ENCODE measurements at places on chromosomes 16 and 17.
A peak's percentile ranks its signal among the peaks of the same experiment; 100 is the strongest.

DNA sequence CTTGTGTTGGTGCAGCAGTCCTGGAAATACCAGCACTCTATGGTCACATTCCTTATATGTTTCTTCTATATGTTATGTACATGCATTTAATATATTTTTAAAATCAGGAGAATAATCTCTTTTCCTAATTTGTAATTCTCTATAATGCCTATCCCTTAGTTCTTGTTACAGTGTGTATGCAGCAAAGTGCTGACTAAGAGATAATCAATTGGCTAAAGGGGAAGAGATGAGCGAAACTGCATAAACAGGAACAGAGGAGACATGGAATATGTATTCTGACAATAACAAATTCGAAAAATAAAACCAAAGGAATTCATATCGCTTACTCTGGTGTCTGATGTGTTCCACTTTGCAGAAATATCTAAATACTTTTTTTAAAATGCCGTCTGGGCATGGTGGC is 41.7 kb downstream of the SYNRG start:
- no peak for DNase-seq

GRCh38 chr17:66165537-66166123 is 26.3 kb downstream of the CEP112 start:
- no peak for DNase-seq

DNA sequence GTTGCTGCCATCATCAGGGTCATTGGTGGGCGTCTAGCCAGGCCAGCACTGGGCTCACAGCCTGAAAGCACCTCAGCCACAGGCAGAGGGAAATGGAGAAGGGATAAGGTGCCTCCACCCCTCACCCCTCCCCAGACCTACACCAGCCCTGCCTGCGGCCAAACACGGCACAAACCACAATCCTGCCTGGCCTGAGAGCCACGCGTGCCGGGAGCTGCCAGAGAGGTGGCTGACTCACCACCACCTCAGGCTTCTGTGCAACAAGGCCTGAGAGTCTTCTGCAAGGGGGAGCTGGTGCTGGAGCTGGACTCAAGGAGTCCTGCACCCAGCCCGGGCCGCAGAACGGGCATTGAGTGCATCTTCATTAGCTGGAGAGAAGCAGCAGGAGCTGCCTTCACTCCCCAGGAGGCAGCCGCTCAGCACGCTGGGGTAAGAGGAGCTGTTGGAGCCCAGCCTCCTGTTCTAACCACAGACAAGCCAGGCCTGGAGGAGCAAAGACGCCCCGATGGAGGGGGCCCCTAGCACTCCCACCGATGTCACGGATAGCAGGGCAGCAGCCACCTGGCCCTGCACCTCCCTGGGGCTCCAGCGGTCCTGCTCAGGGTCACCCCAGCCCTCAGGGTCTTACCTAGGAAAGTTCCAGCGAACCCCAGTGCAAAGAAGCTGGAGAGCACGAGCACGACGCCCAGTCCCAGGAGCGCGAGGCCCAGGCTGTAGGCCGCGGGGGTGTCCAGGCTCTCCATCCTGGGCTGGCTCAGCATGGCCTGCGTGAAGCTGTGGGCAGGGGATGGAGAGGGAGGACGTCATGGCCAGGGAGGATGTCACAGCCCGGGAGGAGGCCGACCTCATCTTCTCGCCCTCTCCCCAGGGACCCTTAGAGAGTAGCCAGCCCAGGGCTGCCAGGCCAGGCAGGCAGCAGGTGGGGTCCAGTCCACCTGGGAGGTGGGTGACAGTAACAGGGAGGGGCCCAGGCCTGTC is 16.0 kb upstream of the RASD1 start:
- peak; percentile 60 for DNase-seq

DNA sequence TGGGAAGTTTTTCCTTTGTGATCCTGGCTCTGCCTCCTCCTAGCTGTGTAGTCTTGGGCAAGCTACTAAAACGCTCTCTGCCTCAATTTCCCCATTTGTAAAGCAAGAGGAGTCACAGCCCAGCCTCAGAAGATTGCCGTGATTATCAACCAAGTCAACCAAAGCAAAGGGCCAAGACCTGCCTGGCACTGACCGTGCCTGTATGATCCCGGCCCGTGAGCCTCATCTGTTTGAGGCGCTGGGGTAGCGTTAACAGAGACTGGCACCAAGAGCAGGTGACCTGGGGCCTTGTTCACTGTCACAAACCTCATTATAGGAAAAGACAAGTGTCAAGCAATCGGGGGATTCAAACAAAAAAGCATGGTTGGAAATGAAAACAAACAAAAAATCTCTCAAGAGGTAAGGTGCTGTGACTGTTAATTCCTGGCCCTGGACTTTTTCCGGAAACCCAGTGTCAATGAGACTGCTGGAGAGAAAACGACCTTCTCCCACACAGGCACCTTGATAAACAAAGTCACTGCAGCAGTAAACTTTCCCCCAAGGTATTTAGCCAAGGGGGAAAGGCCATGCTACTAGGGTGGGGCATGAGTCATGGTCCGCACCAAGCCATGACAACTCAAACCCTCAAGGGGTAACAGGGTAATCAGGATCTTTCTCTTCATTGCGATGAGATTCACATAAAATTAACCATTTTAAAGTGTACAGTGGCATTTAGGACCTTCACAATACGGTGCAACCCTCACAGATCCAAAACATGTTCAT is 5.4 kb downstream of the MEAK7 start:
- no peak for DNase-seq

- DNase-seq = no peak
Measured at GRCh38 chr16:56373003-56373402, 52.3 kb downstream of the AMFR start.

- DNase-seq = no peak
Measured at GRCh38 chr17:2847381-2848333, 51.4 kb downstream of the RAP1GAP2 start.

GRCh38 chr16:80733407-80733806 is 71.0 kb downstream of the CDYL2 start:
- no peak for DNase-seq

- no peak for DNase-seq
Measured at GRCh38 chr17:14091367-14091766, 22.1 kb downstream of the COX10 start.

GRCh38 chr16:12260647-12261262 is 284.2 kb downstream of the SNX29 start:
- DNase-seq = no peak

GRCh38 chr17:71423871-71424546 is 696.8 kb upstream of the SOX9 start:
- peak; percentile 97 for DNase-seq

GRCh38 chr16:24463196-24463945 is 76.0 kb upstream of the RBBP6 start:
- DNase-seq = no peak
